ENCODE measurements at places on chromosomes 11 and 22.

DNA sequence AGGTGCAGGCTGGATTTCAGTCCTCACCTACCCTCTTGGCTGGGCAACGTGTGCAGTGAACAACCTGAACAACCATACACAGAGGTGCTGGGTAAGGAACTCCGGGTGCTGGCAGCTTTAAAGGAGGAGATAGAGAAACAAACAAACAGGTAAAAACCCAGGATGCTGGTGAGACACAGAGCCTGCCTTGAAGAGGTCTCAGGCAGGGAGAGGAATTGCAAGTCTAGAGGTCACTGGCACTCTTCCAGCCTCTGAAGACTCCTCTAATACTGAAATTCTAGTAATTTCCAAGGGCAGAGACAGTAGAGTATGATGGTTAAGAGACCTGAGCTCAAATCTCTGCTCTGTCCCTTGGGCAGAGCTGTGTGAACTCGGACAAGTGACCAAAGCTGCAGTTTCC is 192.5 kb downstream of the CEP164 start:
- no peak for DNase-seq

GRCh38 chr11:124837491-124837856 is 27.8 kb upstream of the ROBO3 start:
- DNase-seq = peak; percentile 54

- peak; percentile 56 for DNase-seq
These were observed 44.7 kb downstream of the CCDC90B start for GRCh38 chr11:83241291-83241946.

GRCh38 chr11:89489930-89490329 is 1.2 kb downstream of the NOX4 start:
- no peak for DNase-seq

- no peak for DNase-seq
These were observed 25.0 kb downstream of the LRP5 start for GRCh38 chr11:68337399-68337835.

- no peak for DNase-seq
These were observed 9.2 kb downstream of the MAPK8IP1 start for GRCh38 chr11:45894555-45895247.

DNA sequence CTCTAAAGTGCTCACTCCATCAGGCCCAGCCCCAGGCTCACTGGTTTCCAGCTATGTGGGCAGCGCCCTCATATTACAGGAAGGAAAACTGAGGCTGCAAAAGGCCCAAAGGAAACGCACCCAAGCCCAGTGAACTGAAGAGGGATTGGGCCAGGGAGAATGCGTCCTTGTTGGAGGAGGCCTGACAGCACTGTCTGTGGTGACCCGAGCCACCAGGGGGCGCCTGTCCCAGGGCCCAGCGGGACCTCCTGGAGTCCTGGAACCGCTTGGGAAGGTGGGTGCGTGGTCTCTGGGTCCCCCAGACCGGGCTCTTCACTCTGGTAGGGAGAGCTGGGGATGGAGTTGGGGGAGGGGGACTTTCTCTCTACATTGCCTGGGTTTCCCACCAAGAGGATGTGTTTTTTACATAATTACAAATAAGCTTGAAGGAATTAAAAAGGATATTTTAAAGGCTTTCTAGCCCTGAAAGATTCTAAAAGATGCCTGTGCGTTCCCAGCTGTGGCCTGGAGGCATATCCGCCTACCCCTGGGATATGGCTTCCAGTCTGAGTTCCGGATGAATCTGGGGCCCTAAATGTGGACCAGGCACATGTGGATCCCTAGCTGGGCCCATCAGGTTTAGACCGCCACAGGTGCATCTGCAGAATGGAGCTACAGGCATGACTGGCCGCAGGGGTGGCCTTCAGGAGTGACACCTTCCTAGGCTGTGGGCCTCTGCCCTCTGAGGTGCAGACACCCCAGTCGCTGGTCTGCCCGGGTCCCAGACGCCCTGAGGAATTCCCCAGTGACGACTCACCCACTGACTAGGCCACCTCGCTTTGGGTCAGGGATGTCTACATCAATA is 4.2 kb downstream of the SPI1 start:
- peak; percentile 92 for DNase-seq

DNA sequence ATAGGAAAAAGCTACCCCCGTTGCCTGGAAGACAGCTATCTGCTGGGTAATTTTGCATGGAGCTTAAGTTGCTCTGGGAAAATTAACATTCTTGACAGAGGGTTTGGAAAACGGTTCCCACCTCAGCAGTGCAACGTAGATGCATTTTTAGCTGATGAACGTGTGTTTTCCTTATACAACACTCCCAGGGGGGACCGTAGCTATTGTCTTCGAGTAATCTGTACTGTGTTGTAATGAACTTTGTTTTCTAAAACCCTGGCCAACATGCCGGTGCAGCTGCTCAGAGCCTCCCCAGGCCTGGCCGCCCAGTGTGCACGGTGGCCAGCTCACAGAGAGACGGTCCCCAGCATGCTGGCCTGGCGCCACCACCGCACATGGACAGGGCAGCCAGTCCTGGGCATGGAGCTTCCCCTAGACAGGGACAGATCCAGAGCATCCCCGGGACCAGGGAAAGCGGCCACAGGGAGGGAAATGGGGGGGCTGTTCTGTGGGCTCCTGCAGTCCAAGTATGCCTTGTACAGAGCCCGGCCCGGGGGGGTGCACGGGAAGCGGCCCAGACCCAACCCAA is 2.2 kb downstream of the TNNT3 start:
- no peak for DNase-seq

DNA sequence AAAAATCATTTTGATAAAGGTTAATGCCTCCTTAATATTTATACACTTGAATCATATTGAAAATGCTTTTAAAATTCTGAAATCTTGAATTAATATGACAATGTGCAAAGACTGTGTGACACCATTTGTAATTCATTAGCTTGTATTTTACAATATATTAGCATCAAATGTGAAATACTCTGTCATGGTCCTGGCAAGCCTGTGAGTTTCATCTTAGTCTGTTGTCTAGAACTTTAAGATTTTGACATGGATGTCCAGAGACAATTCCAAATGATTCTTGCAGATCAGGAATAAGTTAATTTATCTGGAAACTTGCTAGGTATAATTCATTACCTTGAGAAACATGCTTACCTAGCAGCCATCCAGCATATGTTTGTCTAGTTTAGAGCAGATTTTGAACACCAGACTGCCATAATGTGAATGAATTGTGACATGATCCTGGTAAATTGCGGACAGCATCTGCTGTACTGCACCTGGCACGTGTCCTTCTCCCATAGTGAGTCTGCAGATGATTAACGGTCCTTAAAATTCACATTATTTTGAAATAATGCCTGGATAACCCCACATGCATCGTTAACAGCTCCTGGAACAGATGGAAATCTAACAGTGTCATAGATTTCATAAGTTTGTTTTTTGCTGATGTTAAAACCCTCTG is 34.5 kb upstream of the DEUP1 start:
- DNase-seq = no peak

Measured in HEK293T (cell line).